ENCODE measurements at places on chromosomes 16 and 17.

DNA sequence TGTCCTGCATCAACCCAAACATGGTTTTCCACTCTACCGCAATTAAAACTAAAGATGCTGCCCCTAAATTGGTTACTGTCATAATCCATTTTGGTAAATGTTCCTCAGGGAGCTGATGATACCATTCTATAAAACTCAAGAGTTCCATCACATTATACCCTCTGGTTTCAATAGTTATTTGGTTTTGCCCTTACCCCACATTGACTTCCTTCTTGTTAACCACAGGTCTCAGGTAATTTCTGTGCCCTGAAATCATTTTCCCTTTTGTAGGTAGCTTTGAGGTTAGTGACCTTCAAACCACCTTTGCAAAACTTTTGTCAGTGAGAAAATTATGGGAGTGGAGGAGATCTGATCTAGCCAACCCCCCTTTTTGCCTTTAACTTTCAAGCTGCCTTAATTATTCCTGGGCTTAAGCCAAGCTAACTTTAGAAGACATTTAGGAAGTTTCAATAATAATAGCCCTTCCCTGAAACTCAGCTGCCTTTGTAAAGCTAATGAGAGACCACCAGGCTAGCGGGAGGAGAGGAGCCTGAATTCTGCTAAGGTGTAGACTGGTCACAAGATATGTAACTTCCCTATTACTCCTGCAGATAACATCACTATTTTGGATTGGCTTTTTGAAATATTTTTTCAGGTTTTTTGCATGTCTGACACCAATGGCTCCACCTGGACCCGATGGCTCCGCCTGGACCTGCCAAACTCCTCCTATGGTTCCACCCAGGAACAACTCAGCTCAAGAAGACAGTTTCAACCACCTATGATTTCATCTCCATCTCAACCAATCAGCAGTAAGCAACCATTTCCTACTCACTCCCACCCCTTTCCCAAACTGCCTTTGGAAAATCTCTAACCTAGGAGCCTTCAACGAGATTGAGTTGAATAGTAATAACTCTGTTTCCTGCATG, 224.9 kb downstream of the HS3ST3B1 start:
- DNase-seq = no peak

DNA sequence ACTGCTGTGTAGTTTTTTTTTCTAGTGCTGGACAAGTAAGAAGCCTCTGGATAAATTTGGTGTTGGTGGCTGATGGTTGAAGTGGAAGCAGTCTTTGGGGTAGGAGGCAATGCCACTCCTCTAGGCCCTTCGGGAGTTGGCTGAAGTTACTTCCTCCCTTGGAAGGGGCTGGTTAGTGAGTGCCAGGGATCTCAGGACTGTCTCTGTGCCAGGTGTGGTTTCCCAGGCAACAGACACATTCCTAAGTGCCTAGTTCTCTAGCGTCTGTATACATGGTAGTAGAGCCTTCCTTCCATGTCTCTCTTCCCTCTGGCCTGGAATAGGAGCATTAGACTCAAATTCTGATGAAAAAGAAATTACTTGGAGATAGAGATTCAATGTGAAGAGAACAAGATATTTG, 15.3 kb downstream of the TMEM98 start:
- no peak for DNase-seq

GRCh38 chr17:3004150-3004801, 59.1 kb downstream of the OR1D5 start:
- DNase-seq = peak; percentile 44

- peak; percentile 1 for DNase-seq
Observed at GRCh38 chr17:55421179-55421934, at the start of gene MMD. MMD (minus strand) TSS chr17:55421835; CDS start chr17:55421695, 140 bp downstream.

- DNase-seq = no peak
Observed at GRCh38 chr17:19426631-19427030, 15.6 kb downstream of the RNF112 start.
